ENCODE measurements at places on chromosomes 13 and 19. TPM values are rescaled to one million over a fixed set of nuclear protein-coding genes. Genes with fewer than 3 reads are reported as not detected.
A peak's percentile ranks its signal among the peaks of the same experiment; 100 is the strongest.

GRCh38 chr13:50576156-50576555 lies 267.3 kb downstream of the DLEU7 start:
- H3K27me3 ChIP-seq, result no peaks in the 10 kb centered on the region
- H3K27ac ChIP-seq, result no peak overlapping the region
- no peaks in the 10 kb centered on the region for H3K36me3 ChIP-seq
- peaks cover 42% of the 10 kb centered on the region for H3K4me1 ChIP-seq

GRCh38 chr13:114112826-114113322 lies 19.5 kb downstream of the RASA3 start:
- no peak overlapping the region for H3K4me3 ChIP-seq
- H3K27me3 ChIP-seq, result no peaks in the 10 kb centered on the region
- no peak overlapping the region for H3K27ac ChIP-seq
- peaks cover 22% of the 10 kb centered on the region for H3K36me3 ChIP-seq

- H3K36me3 ChIP-seq, result no peaks in the 10 kb centered on the region
- no peak overlapping the region for H3K27ac ChIP-seq
- no peak overlapping the region for H3K4me3 ChIP-seq
- H3K4me1 ChIP-seq, result no peaks in the 10 kb centered on the region
Measured at GRCh38 chr13:106210324-106210723, 325.1 kb downstream of the EFNB2 start.

GRCh38 chr13:45415112-45415511 lies 3.1 kb downstream of the SLC25A30 start:
- peaks cover 6% of the 10 kb centered on the region for H3K36me3 ChIP-seq
- peaks cover 39% of the 10 kb centered on the region for H3K4me1 ChIP-seq
- H3K27ac ChIP-seq, result peak overlapping the region; percentile 93

DNA sequence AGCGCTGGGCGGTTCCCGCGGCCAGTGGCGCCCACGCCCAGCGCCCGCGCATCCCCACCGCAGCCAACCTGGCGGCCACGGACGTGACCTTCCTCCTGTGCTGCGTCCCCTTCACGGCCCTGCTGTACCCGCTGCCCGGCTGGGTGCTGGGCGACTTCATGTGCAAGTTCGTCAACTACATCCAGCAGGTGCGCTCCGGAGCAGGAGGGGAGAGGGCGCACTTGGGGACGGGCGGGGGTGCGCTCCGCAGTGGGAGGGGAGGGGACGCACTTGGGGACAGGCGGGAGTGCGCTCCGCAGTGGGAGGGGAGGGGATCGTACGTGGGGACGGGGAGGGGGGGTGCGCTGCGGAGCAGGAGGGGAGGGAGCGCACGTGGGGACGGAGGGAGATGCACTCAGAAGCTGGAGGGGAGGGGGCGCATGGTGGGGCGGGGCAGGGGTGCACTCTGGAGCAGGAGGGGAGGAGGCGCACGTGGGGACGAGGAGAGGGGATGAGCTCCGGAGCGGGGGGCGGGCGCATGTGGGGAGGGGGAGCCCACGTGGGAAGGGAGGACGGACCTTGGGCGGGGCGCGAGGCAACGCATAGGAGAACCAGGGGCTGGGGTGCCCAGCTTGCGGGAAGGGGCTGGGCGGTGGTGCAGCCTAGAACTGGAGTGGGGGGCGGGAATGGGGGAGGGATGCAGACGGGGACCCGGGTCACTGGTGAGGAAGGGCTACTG lies 1.5 kb downstream of the KISS1R start:
- no peak for DNase-seq
- H3K27me3 ChIP-seq, result peaks cover 30% of the 10 kb centered on the region
- no peak overlapping the region for H3K27ac ChIP-seq
- peaks cover 39% of the 10 kb centered on the region for H3K4me1 ChIP-seq
- H3K4me3 ChIP-seq, result no peak overlapping the region
- H3K36me3 ChIP-seq, result no peaks in the 10 kb centered on the region

GRCh38 chr19:46915386-46915785 lies 54.6 kb downstream of the ARHGAP35 start:
- H3K36me3 ChIP-seq, result no peaks in the 10 kb centered on the region
- H3K4me1 ChIP-seq, result peaks cover 49% of the 10 kb centered on the region
- H3K27me3 ChIP-seq, result no peaks in the 10 kb centered on the region

- peak overlapping the region; percentile 94 for H3K4me3 ChIP-seq
- peak; percentile 79 for DNase-seq
- peak overlapping the region; percentile 91 for H3K27ac ChIP-seq
- H3K36me3 ChIP-seq, result no peaks in the 10 kb centered on the region
- peaks cover 7% of the 10 kb centered on the region for H3K4me1 ChIP-seq
Measured at GRCh38 chr13:46553886-46554858, 1.2 kb downstream of the LRCH1 start.

DNA sequence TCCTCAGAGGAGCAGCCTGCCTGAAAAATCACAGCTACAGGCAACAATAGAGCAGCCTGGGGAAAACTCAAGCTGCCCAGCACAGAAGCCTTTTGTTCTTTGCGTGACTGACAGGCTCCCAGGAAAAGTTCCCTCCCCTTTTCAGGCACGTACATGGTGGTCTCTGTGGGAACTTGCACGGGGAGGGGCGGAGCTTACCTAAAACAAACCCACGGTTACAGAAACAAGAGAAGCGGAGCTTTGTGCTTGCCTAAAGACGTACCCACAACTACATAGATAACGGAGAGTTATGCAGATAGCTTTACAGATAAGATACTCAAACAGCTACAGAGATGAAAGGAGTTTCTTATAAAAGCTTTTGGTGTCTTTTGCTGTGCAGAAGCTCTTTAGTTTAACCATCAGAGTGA lies 11.4 kb downstream of the ETFB start:
- H3K27ac ChIP-seq, result no peak overlapping the region
- no peak for DNase-seq
- peaks cover 33% of the 10 kb centered on the region for H3K36me3 ChIP-seq
- no peaks in the 10 kb centered on the region for H3K4me1 ChIP-seq
- no peak overlapping the region for H3K4me3 ChIP-seq

DNA sequence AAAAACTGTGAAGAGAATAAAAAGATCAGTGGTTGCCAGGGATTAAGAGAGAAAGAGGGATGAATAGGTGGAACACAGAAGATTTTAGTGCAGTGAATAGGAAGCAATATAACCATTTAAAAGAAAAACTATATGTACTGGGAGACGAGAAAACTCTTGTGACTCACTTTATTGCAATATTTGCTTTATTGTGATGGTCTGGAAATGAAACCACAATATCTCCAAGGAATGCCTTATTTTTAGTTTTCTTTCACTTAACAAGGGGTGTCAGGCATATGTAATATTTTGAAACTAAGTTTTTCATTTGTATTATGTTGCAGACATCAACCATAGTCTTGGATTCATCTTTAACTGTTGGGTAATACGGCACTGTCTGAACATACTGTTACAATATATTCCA lies 1308.2 kb downstream of the PCDH9 start:
- no peaks in the 10 kb centered on the region for H3K27me3 ChIP-seq
- no peaks in the 10 kb centered on the region for H3K36me3 ChIP-seq
- H3K4me3 ChIP-seq, result no peak overlapping the region
- no peak overlapping the region for H3K27ac ChIP-seq
- DNase-seq, result no peak

- DNase-seq, result no peak
- H3K27ac ChIP-seq, result no peak overlapping the region
- H3K4me1 ChIP-seq, result no peaks in the 10 kb centered on the region
- H3K4me3 ChIP-seq, result no peak overlapping the region
Measured at GRCh38 chr13:28609926-28610325, 49.0 kb upstream of the POMP start.

DNA sequence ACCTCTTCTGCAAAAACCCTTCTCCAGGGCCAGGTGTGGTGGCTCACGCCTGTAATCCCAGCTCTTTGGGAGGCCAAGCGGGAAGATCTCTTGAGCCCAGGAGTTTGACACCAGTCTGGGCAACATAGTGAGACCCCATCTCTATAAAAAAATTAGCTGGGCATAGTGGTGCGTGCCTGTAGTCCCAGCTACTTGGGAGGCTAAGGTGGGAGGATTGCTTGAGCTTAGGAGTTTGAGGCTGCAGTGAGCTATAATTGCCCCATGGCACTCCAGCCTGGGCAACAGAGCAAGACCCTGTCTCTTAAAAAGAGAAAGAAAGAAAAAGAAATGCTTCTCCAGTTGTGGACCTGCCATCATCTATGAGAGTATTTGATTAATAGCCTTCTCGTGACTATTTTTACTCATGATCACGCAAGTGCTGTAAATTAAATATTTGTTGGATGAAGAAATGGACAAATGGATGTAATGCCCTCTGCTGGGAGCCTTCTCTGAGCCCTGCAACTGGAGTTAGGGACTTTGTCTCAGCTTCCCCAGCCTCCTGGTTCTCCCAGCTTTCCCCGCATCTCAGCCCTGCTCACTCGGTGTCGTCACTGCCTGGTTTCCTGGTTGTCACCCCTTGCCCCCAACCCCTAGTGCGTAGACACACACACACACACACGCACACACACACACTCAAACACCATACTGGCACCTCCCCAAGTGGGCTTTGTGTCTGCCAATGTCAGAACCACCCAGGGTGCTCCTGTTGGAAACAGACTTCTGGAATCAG lies 12.2 kb downstream of the WIZ start:
- H3K27ac ChIP-seq, result no peak overlapping the region
- no peaks in the 10 kb centered on the region for H3K36me3 ChIP-seq
- DNase-seq, result no peak
- peaks cover 2% of the 10 kb centered on the region for H3K4me1 ChIP-seq
- no peak overlapping the region for H3K4me3 ChIP-seq

The BRSK1 gene
- 5.8 TPM for total RNA-seq

The CCDC9 gene
- total RNA-seq, result 14.7 TPM

The RNF113B gene
- not detected for total RNA-seq

The BICRA gene
- total RNA-seq, result 8.9 TPM

The PABPC3 gene
- not detected for total RNA-seq

The PDX1 gene
- total RNA-seq, result not detected

The SIGLEC8 gene
- total RNA-seq, result not detected

The ICAM5 gene
- total RNA-seq, result 0.34 TPM

The NCAN gene
- not detected for total RNA-seq

The WASF3 gene
- total RNA-seq, result 7.5 TPM

The EBI3 gene
- total RNA-seq, result 0.49 TPM

The LYL1 gene
- total RNA-seq, result 7.2 TPM
